ENCODE measurements at places on chromosomes 7 and 10.

GRCh38 chr7:32048970-32049491 is 21.2 kb downstream of the PDE1C start:
- no peak for DNase-seq

DNA sequence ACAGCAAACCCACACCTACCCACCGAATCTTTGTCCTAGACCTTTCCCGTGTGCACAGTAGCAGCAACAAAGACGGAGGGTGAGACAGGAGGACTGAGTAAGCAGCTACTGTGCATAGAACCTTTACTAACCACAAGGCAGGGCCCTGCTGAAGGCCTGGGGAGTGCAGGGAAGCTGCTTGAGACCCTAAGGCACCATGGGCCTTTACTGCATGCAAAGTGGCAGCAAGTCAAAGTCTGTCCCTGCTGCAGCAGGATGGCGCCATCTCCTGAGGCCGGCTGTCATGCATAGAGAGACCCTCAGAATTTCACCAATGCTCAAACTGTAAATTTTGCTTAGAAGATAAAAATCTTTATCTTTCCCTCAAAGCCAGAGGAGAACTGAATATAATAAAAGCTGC is 610.5 kb downstream of the ACTR3B start:
- no peak for DNase-seq

- no peak for DNase-seq
Measured at GRCh38 chr10:25808372-25808771, 125.7 kb upstream of the MYO3A start.

DNA sequence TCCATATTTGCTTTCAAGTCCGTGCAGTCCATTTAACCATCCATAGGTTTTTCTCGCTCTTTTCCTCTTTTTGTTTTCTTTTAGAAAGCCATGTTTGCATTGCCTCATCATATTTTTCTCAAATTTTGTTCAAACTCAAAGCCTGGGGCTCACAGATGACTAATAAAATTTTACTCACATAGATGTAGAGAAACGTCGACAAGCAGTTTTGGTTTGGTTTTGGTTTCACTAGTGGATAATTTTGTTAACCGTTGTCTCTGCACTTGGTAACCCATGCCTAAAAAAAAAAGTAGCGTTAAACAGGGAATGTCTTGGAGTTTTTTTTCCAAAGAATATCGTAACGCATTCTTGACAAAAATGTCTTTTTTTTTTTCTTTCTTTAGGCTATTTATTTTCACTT is 344.2 kb upstream of the GALNT17 start:
- no peak for DNase-seq

DNA sequence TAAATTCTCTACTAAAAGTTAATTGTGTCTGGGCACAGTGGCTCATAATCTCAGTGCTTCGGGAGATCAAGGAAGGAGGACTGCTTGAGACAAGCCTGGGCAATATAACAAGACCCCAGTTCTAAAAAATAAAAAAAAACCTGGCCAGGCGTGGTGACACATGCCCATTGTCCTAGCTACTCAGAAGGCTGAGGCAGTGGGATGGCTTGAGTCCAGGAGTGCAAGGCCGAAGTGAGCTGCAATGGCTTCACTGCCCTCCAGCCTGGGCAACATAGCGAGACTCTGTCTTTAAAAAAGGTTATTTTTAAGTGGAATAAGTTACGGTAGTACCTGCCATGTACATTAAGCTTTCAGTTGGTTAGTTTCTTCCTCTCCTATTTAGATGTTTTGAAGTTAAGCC is 28.9 kb downstream of the CDK14 start:
- no peak for DNase-seq

GRCh38 chr7:55308186-55308929 is 56.8 kb upstream of the LANCL2 start:
- DNase-seq = no peak

GRCh38 chr7:41886901-41887311 is 184.0 kb upstream of the INHBA start:
- DNase-seq = no peak

GRCh38 chr7:79454361-79454960 is 994 bp upstream of the MAGI2 start:
- no peak for DNase-seq

DNA sequence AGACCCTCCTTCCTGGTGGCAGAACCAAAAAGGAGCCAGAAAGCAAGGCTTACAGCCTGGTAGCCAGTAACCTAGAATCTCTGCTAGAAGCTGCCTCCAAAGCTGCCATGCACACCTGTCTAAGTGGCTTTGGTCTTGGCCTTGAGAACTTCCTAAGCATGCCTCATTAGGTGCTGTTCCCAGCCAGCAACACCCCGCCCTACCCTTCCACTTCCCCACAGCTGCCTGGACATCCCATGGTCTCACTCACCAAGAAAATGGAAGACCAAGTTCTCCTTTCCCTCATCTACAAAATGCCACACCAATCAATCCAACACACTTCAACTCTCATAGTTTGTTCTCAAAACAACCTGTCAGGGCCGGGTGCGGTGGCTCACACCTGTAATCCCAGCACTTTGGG is 4.2 kb downstream of the PSAP start:
- DNase-seq = no peak

- DNase-seq = no peak
Measured at GRCh38 chr7:104652434-104652833, 324.0 kb downstream of the LHFPL3 start.

GRCh38 chr10:91796331-91797047 is 1.7 kb upstream of the TNKS2 start:
- DNase-seq = peak; percentile 34

DNA sequence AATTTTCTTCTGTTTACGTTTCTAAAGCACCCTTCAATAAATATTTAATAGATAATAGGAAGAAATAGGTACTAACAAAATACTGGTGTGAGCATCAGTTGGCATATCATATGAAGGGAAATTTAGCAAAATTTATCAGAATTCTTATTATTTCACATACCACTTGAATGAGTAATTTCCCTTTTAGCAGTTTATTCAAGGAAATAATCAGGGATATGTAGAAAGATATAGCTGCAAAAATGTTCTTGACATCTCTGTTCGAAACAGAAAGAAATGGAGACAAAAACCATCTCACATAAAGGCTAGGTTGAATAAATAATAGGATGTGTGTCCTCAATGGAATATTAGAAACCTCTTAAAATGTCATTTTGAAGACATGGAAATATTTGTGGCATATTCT is 35.8 kb upstream of the PIP4K2A start:
- DNase-seq = no peak

DNA sequence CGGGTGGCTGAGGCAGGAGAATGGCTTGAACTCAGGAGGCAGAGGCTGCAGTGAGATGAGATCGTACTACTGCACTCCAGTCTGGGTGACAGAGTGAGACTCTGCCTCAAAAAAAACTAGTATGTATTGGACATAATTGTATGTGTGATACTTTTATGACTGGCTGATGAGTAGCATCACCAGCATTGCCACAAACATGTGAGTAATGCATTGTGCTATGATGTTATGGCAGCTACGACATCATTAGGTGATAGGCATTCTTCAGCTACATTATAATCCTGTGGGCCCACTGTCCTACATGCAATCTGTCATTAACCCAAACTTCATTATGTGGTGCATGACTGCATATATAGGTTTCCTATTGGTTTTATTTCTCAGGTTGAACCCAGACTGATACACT is 352.4 kb downstream of the GALNT17 start:
- DNase-seq = no peak

GRCh38 chr10:113047151-113047550 is 97.1 kb downstream of the TCF7L2 start:
- no peak for DNase-seq

- no peak for DNase-seq
Measured at GRCh38 chr10:49617121-49618020, 3.5 kb downstream of the CHAT start.

- no peak for DNase-seq
Measured at GRCh38 chr10:133324857-133325260, 11.8 kb downstream of the CALY start.

GRCh38 chr7:17495655-17496394 is 197.4 kb downstream of the AHR start:
- DNase-seq = no peak

- no peak for DNase-seq
Measured at GRCh38 chr7:39407137-39407536, 159.1 kb upstream of the YAE1 start.

DNA sequence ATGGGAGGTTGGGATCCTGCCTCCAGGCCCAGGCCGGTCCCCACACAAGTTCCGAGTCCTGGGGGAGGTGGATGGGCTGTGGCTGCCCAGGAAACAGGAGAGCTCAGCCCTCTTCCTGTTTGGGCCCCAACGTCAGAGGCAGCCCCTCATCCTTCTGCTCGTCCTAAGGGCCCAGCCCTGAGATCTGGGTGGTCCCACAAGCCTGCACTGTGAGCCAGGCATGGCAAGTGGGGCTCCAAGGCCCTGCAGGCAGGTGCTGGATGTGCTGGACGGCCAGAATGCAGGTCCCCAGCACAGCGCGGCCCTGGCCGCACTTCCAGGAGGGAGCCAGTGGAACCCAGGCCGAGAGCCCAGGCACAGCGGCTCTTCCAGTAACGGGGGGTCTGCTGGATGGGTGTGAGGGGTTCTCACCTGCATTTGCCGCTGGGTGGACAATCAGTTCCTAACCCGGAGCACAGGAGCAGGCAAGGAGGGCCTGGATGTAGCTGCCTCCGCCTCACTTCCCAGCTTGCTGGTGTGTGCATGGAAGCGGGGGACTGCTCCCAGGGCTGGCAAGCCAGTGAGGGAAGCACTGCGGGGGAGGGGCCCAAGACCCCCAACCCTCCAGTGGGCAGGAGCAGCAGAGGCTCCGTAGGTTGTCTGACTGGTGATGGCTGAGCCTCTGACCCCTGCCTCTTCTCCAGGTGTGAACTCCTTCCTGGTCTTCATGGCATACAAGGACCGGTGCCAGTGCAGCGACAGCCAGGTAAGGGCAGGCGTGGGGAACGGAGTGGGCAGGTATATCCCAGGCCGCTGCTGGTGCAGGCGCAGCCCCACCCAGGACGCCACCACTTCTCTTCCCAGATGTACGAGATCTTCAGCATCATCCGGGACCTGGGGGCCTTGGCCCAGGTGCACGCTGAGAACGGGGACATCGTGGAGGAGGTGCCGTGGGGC is 9.7 kb downstream of the DPYSL4 start:
- DNase-seq = no peak
